ENCODE measurements at places on chromosomes 16 and 17.

DNA sequence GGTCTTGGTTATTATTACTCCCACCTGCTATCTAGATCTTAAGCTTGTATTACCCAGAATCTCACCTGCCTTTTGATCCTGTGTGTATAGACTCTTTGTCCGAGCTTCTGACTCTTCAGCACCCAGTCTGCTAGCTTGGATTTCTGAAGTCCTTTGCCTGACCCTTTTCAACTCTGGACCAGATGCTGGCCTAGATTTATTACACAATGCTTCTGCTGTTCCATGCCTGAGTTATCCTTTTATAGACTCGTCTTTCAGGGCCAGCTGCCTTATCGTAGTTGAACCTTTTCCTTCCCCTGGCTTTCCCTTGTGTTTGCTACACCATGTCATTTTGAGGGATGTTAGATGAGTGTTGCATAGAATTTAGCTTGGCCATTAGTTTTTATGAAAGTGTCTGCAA is 32.6 kb downstream of the RHOT1 start:
- no peak for DNase-seq

DNA sequence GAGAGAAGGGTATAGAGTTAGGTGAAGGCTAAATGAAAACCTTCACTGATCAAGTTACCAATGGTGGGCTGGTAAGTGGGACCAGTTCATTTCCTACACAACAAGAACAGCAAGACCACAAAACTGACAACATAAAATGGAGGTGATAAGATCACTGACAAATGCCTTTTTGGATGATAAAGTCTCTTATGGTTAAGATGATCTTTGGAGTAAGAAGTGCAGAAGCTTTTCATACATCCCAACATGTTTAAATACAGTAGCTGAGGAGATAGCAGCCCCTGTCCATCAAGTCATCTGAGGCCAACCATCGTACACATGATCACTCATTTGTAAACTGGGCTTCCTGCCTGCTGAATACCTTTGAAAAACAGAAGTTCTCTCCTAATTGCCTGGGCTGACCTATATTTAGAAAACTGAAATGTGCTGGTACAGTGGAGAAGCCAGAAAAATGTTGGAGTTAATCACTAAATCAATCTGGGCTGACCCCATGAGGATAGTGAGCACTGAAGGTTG is 259.0 kb upstream of the ZFHX3 start:
- DNase-seq: no peak

DNA sequence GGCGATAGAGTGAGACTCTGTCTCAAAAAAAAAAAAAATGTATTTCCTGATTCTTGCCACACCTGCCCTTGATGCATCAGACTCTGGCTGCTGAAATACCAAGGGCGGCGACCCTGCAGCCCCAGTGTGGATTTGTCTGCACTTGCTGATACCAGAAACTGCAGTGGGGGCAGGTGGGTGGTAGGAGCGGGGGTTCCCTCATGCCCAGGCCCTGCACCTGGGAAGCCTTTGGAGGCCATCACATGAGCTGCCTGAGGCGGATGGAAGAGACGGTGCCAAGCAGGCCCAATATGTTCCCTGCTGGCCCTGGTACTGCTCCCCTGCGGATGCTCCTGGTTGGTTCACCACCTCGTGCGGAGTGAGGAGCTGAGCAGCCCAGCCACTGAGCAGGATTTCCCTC is 50.6 kb downstream of the MARF1 start:
- no peak for DNase-seq

DNA sequence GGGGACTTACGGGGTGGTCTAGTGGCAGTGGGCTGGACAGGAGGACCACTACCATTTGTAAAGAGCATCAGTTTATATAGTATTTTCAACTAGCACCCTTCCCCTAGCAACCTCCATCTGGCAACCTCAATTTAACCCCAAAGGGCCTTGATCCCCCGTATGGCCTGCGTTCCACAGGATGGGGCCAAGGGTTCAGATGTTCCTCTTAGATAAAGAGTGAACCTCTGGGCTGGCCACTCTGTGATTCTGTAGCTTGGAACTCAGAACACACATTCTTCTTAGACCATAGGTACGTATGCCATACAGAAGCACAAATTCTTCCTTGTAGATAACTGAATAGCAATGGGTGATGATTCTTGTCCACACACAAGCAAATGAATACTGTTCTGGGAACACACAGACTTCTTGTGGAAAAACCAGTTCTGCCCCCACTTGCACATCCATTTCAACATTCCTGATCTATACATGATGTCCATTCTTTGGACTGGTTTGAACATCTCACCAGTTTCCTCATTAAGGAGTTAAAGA is 1.9 kb upstream of the GGA2 start:
- DNase-seq: no peak
